SW480 (cell line): ENCODE measurements at places on chromosomes 7 and 10.

GRCh38 chr10:3043512-3044368 lies 23.6 kb upstream of the PFKP start:
- peak; percentile 61 for DNase-seq

- DNase-seq = no peak
Measured at GRCh38 chr7:2231992-2232765, 566 bp downstream of the MAD1L1 start.

GRCh38 chr7:140016540-140016939 lies 46.2 kb downstream of the PARP12 start:
- DNase-seq = no peak

- no peak for DNase-seq
Measured at GRCh38 chr7:84060000-84060399, 134.6 kb downstream of the SEMA3A start.

- no peak for DNase-seq
Measured at GRCh38 chr10:46298477-46299285, 11.9 kb downstream of the ANTXRL start.

DNA sequence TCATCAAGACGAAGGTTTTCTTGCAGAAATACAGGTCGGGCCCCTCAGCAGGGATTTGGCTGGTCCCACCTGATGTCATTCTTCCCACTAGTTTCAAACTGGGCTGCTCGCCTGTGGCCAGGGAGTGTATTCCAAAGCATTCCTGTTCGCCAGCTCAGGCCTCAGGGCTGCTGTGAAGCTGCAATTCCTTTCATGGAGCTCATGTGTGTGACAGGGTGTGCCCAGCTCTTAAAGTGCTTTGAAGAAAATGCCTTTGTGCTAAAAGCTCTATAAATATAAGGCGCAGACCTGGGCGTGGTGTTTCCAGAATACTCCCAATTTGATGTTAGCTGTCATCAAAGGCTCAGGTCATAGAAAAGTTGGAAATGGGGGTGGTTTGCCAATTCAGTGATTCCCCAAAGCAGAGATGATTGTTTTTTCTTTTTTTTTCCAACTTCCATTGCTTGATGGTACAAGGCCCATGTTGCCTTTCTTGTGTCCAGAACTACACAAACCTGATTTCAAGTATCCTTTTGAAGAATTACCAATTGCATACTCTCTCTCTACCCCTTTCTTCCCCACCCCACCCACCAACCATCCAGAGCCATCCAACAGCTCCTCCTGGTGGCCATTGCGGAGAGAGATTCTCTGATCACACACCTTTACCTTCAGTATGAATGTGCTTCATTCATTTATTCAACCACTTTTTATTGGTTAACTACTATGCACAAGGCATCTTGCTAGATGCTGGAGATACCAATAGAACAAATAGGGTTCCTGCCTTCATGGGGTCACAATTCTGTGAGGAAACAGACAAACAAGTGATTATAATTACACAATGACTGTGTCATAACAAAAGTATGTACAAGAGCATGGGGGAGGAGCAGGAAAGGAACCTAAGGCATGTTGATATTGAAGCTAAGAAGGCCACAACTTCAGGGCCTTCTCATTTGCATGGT lies 297.3 kb upstream of the LYZL1 start:
- peak; percentile 100 for DNase-seq

- no peak for DNase-seq
Measured at GRCh38 chr10:133125901-133126300, 34.1 kb upstream of the KNDC1 start.

- peak; percentile 70 for DNase-seq
Measured at GRCh38 chr7:131327049-131327625, 539 bp upstream of the MKLN1 start.

- no peak for DNase-seq
Measured at GRCh38 chr10:128001363-128001745, 94.5 kb downstream of the PTPRE start.

GRCh38 chr7:114428211-114428610 lies 13.6 kb downstream of the FOXP2 start:
- no peak for DNase-seq

DNA sequence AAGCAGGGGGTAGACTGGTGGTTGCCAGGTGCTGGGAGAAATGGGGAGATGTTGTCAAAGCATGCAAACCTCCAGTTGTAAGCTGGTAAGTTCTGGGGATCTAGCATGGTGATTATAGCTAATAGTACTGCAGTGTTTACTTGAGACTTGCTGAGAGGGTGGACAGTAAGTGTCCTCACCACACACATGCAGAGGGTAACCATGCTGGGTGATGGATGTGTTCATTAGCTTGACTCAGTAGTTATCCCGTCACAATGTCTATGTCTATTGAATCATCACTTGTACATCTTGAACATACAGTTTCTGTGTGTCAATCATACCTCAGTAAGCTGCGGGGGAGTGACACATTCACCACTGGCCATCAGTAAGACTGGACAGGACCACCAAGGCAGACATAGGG lies 42.1 kb downstream of the GSDME start:
- no peak for DNase-seq

DNA sequence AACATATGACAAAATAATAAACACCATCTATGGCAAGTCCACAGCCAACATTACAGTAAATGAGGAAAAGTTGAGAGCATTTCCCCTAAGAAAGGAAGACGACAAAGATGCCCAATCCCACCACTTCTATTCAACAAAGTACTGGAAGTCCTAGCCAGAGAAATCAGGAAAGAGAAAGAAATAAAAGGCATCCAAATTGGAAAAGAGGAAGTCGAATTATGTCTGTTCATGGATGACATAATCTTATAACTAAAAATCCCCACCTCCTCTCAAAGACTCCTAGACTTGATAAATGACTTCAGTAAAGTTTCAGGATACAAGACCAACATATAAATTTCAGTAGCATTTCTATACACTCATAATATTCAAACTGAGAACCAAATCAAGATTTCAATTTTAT lies 288.5 kb upstream of the POT1 start:
- DNase-seq = no peak

GRCh38 chr7:128921866-128922440 lies 11.4 kb upstream of the KCP start:
- no peak for DNase-seq

- DNase-seq = no peak
Measured at GRCh38 chr10:69963178-69963834, 89.3 kb upstream of the MACROH2A2 start.

- no peak for DNase-seq
Measured at GRCh38 chr10:5469353-5470061, 29.9 kb downstream of the CALML5 start.

DNA sequence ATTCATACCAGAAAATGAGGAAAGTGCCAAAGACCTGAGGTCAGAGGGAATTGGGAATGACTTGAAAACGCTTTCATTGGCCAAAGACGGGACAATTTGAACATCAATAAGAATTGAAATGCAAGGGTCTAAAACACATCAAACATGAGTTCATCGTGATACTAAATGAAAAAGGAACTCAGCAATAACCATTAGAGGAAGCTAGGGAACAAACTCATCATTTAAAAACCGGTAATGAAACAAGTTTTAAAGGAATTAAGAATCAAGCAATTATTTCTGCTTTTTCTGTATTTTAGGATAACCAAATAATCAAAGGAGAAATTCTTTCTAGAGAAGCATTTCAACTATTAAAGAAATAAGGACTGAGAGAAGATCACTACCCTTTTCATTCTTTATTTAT lies 303.1 kb downstream of the ARHGAP12 start:
- no peak for DNase-seq

- no peak for DNase-seq
Measured at GRCh38 chr7:47730142-47730541, 148.2 kb upstream of the TNS3 start.

DNA sequence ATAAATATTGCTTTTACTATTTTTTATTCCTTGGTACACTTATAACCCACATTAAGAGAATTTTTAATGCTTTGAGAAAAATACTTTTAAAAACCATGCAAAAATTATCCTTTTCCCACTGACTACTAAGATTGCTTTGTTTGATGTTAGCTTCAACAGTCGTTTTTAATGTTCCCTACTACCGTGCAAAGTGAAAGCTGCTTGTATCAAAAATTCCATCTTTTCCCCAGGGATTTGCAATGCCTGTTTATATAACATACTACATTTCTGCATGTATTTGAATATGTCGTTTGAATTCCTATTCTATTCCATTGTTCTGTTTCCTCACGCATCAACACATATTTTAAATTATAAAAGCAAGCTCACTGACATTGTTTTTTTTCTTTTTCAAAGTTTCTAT lies 54.4 kb downstream of the TFPI2 start:
- DNase-seq = no peak

- no peak for DNase-seq
Measured at GRCh38 chr10:14751921-14752320, 22.8 kb downstream of the FAM107B start.

- no peak for DNase-seq
Measured at GRCh38 chr7:106415433-106415832, 130.7 kb upstream of the NAMPT start.

DNA sequence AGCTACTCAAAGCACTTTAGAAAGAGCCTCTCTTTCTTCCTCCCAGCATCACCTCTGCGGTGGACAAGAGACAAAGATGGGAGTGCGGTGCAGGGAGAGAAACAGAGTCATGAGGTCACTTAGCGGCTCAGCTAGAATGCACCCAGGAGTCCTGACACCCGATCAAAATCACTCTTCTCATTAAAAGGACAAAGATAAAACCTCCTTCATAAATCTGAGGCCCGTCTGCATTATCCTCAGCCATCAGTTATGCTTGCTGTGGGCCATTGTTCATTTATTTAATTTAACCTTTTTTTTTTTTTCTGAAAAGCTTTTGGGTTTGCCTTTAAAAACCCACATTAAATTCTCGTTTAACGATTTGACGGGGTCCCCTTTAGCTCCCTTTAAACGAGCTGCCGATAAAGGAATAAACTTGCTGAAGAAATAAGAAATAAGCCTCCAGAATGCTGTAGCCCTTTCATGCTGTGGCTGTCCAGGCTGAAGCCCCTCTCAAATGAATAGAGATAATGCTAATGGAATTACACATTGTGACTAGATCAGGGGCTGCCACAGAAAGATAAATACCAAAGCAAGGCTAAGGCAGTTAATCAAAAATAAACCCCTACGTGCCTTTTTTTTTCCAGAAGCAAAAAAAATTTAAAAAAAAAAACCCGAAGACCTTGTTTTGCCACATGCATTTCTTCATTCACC lies 16.1 kb upstream of the PLXNA4 start:
- DNase-seq = no peak

DNA sequence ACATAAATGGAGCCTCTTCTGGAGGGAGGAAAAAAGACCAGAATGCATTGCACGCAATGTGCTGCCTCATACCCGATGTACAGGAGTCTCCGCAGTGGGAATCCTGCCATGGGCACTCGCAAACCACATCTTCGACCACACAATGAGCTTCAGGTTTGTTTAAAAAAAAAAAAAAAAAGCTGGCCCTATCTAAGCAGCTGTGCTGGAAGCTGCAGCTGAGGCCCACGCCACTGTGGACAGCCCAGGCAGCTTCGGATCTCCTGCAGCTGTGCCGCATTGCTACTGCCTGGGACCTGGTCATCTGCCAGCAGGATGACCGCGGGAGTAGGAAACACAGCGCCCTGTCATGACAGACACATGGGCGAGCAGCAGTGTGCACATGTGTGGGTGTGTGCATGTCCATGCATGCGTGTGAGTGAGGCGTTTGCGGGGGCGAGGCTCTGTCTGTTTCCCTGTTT lies 26.0 kb downstream of the EN2 start:
- peak; percentile 56 for DNase-seq

- peak; percentile 8 for DNase-seq
Measured at GRCh38 chr7:79452032-79452494, 1.4 kb downstream of the MAGI2 start.

DNA sequence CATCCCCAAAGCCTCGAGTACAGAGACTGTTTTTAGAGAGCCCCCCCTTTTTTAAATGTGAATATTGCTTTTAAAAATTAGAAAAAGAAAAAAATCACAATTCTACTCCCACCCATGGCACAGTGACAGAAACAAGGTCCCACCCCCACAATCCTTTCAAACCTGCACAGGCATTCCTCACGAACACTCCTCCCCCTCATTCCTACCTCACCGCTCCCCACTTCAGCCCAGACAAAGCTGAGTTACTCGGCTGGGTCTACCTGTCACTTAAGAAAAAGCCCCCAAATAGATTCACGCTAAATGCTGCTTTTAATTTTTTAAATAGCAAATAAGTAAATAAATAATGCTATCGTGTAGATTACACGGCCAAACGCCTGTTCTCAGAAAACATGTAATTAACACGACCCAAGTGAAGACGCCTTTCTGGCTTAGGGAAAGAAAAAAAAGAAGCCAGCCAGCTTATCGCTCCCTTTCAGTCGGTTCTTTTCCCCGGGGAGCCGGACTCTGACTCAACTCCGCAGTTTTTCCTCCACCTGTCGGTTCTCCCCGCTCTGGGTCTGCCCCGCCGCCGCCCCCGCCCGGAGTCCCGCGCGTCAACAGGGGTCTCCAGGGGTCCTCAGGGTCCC lies 739 bp downstream of the MPP7 start:
- DNase-seq = peak; percentile 51

DNA sequence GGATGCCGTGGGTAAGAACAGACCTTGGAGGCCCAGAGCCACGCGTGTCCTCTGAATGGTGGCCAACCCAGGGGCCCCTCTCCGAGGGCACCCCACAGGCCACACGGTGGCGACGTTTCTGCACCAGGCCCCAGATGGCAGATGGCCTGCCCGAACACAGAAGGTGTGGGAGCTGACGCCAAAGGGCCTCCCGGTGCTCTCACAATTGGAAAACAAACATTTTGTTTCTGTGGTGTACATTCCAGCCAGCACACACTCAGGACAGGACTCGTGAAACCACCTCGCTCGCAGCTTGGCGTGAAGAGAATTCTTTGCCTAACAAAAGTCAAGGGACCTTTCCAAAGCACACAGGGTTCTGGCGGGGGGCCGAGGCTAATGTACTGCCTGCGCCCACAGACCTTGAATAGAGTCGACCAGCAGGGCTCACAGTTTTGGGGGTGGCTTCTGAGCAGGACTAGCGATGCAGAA lies 112.1 kb downstream of the FAM53B start:
- no peak for DNase-seq

DNA sequence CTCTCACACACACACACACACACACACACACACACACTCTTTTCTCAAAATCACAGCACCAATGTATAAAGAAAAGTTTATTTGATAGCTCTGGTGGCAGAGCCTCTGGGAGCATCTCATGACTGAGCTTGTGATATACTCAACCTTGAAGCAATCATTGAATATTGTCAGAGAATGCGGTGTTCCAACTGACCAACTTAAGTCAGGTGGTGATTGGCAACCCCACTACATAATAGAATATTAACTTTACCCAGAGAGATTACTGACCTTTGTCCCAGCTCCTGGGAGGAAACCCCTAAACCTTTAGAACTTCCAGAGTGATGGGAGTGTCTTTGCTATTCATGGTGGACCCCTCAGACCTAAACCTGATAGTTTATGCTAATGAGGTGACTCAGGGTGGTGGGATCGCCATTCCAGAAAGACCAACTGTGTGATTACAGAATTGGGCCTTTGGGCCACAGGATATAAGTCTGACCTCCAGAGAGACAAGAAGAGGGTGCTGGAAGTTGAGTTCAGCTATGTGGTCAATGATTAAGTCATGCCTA lies 143.1 kb downstream of the OTUD1 start:
- DNase-seq = no peak

GRCh38 chr10:108358912-108359311 lies 1194.4 kb upstream of the SORCS1 start:
- peak; percentile 75 for DNase-seq
